ENCODE measurements at places on chromosomes 2 and 18. TPM values are rescaled to one million over a fixed set of nuclear protein-coding genes. Genes with fewer than 3 reads are reported as not detected.

DYNAP gene
- not detected for total RNA-seq

ABCG5 gene
- total RNA-seq, result not detected

CAPN10 gene
- 15.7 TPM for total RNA-seq

TUBB8B gene
- not detected for total RNA-seq

FAM237A gene
- total RNA-seq, result not detected

PTPN4 gene
- total RNA-seq, result 22.7 TPM

CHRNA1 gene
- total RNA-seq, result 0.40 TPM

IL36RN gene
- not detected for total RNA-seq

ARMC9 gene
- 3.5 TPM for total RNA-seq

PDE6D gene
- total RNA-seq, result 19.6 TPM

GORASP2 gene
- total RNA-seq, result 20.0 TPM

CASP8 gene
- 9.5 TPM for total RNA-seq

RUFY4 gene
- total RNA-seq, result not detected

NCKAP5 gene
- under 0.01 TPM for total RNA-seq
